Hippocampal formation (tissue), 2 donors: ENCODE measurements at places on chromosomes 3 and 15.

GRCh38 chr3:171351676-171352075 is 108.5 kb downstream of the TNIK start:
- DNase-seq = no peak

GRCh38 chr3:21531909-21532308 is 219.1 kb downstream of the ZNF385D start:
- DNase-seq = no peak

GRCh38 chr3:127678611-127679533 is 6.1 kb downstream of the ABTB1 start:
- DNase-seq = no peak

- DNase-seq = no peak
Observed at GRCh38 chr3:181134873-181135272, 145.3 kb upstream of the DNAJC19 start.

DNA sequence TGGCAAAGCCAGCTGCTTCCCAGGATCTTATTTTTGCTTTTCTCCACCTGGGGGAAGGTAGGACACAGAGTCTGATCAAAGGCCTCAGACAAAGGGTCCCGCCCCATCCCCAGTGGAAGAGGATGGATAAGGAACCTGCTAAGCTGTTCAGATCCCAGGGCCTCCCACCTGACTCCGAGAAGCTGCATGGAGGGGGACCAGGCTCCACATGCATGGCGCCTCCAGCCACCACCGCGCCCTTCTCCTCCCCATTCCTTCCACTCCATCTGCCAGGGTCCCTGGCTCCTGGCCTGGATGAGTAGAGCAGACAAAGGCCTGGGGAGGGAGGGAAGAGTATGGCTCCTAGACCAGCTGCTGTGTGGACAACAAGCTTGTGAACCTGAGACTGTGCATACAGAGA is 20.0 kb upstream of the CRABP1 start:
- no peak for DNase-seq

- DNase-seq = no peak
Observed at GRCh38 chr3:179955809-179956208, 80.9 kb downstream of the PEX5L start.

DNA sequence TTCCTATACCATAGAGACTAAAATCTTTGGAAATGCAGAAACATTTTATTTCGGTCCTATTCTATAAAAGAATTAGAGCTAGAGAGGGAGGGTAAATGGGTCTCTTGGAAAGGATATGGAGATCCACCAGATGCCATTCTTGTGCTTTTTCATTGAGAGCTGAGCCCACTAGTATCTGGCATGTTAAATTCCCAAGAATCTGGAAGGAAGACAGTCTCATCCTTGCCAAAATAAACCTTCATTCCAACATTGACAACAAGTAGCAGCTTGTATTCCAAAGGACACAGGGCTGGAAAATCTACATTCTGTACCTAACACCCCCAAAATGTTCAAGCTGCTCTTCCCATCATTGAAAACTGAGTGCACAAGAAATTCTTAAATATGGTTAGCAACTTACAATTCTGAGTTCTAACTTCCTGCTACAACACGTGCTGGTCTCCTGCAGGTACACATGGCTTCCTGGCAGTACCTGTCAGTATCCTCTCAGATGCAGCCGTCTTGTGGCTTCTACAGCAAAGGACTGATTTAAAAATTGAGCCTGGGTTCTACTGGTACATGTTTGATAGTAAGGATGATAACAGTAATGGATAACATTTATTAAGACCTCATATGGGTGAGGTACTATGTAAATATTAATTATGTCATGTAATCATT is 348.1 kb downstream of the SV2B start:
- no peak for DNase-seq
